ENCODE measurements at places on chromosomes 6 and 20.

- no peak for DNase-seq
Observed at GRCh38 chr6:4645713-4646360, 130.4 kb upstream of the CDYL start.

DNA sequence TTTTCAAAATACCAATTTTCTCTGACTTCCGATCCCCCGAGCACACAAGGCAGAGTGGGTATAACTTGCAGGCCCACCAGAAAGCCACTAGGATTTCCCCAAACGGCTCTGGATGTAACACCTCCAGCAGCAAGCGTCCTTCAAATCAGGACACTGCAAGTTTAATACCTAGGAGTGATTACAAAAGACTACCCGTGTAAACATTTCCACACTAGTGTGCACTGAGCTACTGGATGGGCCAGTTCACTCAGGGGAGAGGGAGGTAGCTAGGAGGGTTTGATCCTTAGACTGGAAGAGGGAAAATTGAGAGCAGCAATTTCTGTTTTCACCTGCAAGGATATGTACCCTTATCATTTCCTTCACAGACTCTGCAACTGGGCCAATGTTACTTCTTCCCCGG lies 91.8 kb upstream of the AGPAT4 start:
- DNase-seq, result no peak

GRCh38 chr6:1832358-1832757 lies 222.6 kb downstream of the FOXC1 start:
- no peak for DNase-seq

DNA sequence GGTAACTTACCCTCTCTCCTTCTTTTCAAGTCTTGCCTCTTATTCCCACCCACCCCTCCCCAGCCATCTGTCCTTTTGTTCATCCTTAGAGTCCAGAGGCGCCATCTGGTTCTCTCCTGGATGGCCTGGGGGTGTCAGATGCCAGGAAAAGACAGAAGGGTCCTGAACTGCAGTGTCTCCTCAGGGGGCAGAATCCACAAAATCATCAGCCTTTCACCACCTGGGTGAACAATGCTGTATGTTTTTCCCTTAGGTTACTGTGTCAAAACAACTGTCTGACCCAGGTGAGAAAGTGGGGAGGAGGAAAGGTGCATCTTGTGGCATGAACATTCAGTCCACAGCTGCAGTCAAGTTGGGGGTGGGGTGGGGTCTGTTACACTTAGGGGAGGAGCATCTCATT lies 47.9 kb upstream of the FYN start:
- no peak for DNase-seq

DNA sequence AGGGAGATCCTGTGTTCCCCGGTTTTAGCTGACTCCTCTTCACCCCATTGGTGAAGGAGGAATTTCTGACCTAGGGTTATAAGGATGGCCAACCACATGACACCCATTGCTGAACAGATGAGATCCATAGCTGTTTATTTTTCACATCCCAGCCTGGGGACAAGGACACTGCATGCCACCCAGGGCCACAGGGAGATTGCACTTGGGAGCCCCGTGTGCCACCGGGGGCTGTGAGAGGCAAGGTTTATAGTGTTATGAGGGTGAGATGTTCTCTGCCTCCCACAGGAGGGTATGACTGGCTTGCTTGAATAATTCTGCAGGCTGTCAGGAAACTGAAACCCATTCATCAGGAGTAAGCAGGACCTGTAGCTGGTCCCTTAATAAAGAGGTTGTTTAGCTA lies 14.7 kb upstream of the SLPI start:
- DNase-seq, result no peak

DNA sequence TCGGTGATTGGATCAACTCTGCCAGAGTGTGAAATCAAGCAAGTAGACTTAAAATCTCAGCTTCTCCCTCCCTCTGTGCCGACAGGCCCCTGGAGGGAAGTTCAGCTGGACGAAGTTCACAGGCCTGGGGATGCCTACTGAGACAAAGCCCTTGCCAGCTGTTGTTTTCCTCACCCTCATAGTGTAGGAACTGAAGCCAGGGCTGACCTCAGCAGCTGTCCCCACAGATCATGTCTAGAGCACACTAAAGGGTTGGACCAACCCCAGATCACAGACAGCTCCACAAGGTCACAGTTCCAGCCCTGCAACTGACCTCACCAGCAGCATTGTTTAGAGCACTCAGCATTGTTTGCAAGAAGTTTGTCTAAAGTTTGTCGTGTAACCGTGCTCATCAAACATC lies 261.9 kb upstream of the ECI2 start:
- DNase-seq, result no peak

DNA sequence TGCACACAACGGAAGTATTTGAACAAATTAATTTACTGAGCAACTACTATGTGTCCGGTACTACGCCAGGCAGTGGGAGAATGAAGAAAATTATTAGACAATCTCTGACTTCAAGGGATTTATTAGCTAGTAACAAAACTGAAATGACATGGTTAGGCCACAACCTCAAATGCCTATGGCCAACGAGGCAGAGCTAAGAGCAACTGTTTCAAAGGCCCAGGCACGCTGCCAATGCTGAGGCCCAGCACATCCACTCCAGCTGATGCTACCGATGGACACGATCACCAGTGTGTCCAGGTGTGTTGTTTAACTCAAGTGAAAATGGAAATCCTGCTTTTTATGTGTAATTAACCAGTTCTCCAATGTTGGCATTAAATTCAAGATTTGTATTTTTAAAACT lies 420.9 kb downstream of the PRKN start:
- no peak for DNase-seq

DNA sequence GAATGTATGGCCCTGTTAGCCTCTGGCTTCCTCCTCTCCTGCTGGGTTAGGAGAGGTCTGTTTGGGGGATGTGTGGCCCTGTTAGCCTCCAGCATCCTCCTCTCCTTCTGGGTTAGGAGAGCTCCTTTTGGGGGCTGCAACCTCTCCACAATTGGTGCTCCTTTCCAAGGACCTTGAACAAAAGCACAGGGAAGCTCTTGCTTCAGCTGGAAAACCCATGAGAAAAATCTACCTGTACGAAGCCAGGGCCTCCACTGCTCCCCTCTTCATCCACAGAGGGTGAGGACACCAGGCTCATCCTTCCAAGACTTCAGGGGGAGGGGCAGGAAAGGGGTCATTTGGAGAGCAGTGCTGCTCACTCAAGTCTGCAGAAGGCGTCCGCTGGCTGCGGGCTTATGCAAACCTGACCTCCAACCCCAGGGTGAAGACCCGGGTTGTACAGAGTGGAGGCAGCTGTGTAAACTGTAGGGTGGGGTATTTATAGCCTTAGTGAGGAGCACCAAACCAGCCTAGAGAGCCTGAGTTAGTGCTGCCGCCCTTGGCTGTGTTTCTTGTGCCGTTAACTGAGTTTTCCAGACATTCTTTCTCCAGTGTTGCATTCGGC lies 62.1 kb downstream of the SLC24A3 start:
- no peak for DNase-seq

DNA sequence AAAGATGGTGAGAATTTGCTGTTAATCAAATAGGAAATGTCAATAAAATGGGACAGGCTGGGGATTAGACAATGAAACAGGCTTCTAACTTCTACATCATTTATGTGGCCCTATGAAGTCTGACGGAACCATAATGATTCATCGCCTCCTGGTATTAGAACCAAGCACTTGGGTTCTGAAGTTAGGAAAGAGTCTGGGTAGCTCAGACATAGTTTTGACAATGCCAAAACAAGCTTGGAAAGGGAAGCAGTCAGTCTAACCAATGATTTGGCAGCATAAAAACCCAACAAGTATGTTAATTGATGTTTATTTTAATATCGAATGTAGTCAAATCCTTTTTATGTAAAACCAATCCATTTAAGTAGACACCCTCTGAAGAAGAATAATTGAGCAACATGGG lies 160.8 kb upstream of the RSPO3 start:
- DNase-seq, result no peak

DNA sequence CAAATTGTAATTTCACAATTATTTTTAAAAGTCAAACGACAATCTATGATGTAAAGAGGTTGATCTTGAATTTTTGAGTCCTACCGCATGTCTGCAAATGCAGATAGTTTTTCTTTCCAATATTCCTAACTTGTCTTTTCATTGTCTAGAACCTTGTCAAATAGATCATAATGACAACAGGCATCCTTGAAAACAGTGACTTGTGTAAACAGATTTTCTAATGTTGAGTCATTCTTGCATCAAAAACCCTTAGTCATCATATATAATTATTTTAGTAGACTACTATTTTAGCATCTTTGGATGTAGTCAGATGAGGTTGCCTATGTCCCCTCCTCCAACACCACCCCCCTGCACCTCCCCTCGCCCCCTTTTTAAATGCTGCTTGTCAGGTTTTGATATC lies 43.8 kb downstream of the BMP6 start:
- DNase-seq, result no peak

DNA sequence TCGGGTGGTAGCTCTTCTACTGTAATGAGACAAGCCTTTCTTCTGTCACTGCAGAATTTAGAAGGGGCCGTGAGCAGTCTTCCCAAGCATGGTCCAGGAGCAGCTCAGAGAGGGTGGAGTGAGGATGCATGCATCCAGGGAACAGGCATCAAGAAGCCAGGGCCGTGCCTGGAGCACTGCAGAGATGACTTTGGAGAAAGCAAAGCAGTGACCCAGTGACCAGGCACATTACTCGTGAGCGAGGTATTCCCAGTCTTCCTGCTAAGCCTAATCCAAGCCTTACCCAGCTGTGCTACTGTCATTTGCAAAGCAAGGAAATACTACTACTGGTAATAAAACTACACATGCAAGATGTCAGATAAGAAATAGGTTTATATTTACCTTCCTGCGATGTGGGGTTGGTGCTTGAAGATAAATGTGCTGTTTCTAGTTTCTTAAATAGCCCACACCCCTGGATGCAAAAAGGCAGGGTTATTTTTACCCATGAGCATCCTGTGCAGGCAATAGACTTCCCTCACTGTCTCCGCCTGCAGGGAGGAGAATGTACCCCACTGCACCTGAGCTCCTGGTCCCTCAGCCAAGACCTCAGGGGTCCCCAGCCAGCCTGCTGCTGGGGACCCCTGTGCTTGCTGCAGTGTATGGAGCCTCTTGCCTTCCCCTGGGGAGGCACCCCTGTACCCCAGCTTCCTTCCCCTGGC lies 62.9 kb downstream of the SSR1 start:
- DNase-seq, result no peak

DNA sequence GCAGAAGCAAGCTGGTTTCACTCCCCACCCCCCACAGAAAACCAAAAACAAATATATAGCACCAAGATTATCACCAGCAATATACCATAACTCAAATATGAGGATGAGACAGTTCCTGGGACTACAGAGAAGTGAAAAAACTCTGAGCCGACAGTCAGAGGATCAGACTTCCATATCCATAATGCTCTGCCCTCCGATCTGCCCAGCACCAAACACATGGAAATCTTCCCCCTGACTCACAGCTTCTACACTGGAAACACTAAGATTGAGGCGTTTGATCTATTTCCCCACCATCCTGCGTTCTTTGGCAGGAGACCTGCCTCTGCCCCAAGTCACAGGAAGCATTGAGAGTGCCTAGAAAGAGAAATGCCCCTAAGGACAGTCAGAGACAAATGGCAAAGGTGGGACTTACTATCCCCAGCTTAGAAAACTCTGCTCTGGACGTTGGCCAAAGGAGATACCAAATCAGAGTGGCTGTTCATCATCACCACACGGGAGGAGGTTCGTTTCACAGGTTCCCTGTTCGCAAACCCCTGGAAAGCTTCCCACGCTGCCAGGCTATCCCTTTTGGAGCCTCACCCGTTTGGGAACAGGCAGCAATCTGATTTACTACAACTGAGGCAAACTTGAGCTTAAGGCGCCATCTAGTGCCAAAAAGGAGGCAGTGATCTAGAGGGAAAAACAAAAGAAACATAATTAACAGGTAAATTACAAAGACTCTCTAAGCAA lies 48.7 kb upstream of the SRSF6 start:
- no peak for DNase-seq

DNA sequence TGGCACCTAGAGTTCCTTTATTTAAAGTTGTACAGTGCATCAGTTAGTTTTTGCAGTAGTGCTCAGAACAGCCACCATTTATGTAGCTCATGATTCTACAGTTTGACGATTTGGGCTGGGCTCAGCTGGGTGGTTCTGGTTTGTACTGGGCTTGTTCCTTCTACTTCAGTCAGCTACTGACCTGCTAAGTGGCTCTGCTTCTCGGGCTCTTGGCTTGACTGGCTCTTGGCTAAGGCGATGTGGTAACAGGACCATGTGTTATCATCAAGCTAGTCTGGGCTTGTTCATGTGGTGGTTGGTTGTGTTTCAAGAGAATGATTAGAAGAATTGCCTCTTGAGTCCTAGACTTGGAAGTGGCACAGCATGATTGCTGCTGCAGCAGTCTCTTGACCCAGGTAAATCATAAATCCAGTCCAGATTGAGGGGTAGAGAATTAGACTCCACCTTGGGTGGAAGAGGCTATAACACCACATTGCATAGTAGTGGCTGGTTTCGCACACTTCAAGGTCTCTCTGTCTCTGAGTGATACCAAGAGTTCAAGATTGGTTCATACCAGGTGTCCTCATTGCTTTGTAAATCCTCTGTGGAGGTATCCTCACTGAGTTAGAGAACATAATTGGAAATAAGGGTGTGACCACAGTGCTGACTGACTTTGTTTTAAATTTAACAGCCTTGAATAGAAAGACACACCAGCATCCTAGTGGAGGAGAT lies 253.0 kb downstream of the ARID1B start:
- no peak for DNase-seq

GRCh38 chr6:132708771-132709170 lies 5.1 kb downstream of the VNN1 start:
- DNase-seq, result no peak

- no peak for DNase-seq
Observed at GRCh38 chr20:49798718-49799117, 13.9 kb upstream of the SLC9A8 start.

- no peak for DNase-seq
Observed at GRCh38 chr6:145529582-145529981, 205.7 kb downstream of the EPM2A start.

GRCh38 chr6:108521616-108522107 lies 39.1 kb upstream of the FOXO3 start:
- DNase-seq, result no peak

- no peak for DNase-seq
Observed at GRCh38 chr20:25313593-25313992, 65.7 kb downstream of the PYGB start.

DNA sequence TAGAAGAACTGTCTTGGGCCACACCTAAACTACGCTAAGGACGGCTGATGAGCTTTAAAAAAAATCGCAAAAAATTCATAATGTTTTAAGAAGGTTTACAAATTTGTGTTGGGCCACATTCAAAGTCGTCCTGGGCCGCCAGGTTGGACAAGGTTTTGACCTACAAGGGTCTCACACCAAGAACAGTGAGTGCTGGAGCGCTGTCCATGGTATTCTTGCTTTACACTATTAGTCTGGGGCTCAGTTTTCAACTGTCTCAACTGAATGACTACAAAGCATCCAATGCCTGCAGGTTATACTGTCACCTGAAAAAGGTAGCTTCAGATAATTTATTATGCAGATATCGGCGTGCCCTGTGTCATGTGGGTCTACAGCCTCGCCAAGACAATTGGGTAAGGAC lies 3.7 kb upstream of the FAXC start:
- no peak for DNase-seq

- no peak for DNase-seq
Observed at GRCh38 chr6:164870164-164870563, 439.2 kb downstream of the C6orf118 start.

GRCh38 chr20:57870597-57871236 lies 160.9 kb upstream of the PMEPA1 start:
- DNase-seq, result no peak
